ENCODE measurements at places on chromosomes 5 and 9. TPM values are rescaled to one million over a fixed set of nuclear protein-coding genes. Genes with fewer than 3 reads are reported as not detected.
A peak's percentile ranks its signal among the peaks of the same experiment; 100 is the strongest.

Gene C5orf22
- 19.3 TPM for total RNA-seq

Gene HMCN2
- total RNA-seq, result 0.42 TPM

Gene OR1J2
- not detected for total RNA-seq

Gene CDX1
- total RNA-seq, result not detected

Gene EMB
- total RNA-seq, result 42.5 TPM

Gene SARDH
- 3.1 TPM for total RNA-seq

Gene PCDHB8
- total RNA-seq, result 0.83 TPM

Gene LHX3
- not detected for total RNA-seq

Gene RMRP
- total RNA-seq, result 1,749 TPM

Gene FCN2
- 34.1 TPM for total RNA-seq

Gene FOXD4L4
- total RNA-seq, result not detected

DNA sequence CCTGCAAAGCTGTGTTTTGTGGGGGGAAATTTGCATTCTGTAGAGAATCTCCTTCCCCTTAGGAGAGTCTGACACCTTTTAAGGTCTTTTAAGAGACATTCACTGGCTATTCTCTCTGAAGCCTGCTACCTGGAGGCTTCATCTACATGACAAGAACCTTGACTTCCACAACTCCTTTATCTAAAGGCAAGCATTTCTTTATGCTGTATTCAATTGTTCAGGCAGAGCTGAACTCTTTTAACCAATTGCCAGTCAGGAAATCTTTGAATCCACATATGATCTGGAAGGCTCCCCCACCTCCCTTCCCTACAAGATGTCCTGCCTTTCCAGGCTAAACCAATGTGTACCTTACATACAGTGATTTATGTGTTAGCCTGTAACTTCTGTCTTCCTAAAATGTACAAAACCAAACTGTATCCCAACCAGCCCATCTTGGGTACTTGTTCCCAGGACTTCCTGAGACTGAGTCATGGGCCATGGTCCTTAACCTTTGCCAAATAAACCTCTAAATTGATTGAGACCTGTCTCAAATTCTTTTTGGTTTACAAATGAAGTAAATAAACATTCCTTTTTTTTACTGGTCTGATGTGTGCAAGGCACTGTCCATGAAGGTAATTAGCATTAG lies 9.9 kb downstream of the C9orf85 start:
- no peak for DNase-seq

DNA sequence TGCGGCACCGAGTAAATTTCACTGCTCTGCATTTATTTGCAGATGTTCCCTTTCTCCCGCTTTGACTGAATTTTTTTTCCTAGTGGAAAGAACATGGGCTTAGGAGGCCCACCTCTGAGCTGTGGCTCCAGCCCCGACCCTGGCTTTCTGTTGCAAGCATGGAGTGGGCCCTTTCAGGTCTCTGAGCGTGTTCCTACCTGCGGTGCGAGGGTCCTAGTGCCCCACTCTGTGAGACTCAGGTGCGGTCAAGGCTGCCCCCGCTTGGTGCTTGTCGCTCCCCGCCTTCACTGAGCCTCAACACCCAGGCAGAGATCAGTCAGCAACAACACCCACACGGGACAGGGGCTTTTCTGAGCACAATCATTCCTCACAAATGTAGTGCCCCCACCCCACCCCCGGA lies 32.0 kb downstream of the SLC6A3 start:
- DNase-seq, result no peak

GRCh38 chr9:96413302-96414221 lies 4.6 kb downstream of the ZNF367 start:
- no peak for DNase-seq

DNA sequence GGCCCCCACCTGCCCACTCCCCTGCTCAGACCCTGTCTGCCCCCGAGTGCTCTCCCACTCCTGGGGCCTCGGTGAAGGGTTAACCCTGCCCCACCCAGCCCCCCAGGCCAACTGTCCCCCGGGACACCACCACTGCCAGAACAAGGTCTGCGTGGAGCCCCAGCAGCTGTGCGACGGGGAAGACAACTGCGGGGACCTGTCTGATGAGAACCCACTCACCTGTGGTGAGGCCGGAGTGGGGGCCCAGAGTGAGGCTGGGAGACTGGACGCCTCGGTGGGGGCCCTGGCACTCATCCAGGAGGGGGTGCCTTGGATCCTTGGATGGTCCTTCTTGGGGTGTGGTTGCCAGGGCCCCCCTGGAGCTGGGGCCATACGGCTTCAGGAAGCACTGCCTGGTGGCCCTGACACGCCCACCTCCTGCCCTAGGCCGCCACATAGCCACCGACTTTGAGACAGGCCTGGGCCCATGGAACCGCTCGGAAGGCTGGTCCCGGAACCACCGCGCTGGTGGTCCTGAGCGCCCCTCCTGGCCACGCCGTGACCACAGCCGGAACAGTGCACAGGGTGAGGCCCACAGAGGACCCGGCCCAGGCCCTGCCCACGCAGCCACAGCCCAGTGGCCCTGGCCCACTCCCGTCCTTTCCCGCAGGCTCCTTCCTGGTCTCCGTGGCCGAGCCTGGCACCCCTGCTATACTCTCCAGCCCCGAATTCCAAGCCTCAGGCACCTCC lies 2.1 kb downstream of the MAMDC4 start:
- no peak for DNase-seq

DNA sequence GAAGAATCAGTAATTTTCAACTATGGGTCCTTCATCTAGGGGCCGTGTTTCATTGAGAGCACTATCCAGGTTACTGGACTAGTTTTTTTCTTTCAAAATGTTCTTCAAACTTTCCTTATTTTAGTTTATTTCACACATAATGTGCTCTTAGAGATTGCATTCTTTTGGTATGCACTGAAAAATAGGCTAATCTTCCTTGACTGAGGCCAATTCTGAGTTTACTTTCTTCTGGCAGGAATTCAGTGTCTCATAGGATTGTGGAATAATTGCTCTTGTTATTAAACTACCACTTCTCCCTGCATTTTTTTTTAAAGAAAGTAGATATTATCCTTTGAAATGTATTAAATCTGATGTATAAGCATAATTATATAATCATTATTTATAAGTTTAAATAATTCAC lies 624.5 kb downstream of the RAB3C start:
- no peak for DNase-seq

- DNase-seq, result no peak
Measured at GRCh38 chr9:125601961-125602360, 105.0 kb downstream of the MAPKAP1 start.

- no peak for DNase-seq
Measured at GRCh38 chr5:134468921-134469400, 56.5 kb upstream of the JADE2 start.

- no peak for DNase-seq
Measured at GRCh38 chr5:51302343-51302742, 80.9 kb upstream of the ISL1 start.

GRCh38 chr9:77455312-77455927 lies 192.7 kb downstream of the GNA14 start:
- no peak for DNase-seq

- DNase-seq, result no peak
Measured at GRCh38 chr5:14552017-14552416, 29.6 kb upstream of the OTULINL start.

DNA sequence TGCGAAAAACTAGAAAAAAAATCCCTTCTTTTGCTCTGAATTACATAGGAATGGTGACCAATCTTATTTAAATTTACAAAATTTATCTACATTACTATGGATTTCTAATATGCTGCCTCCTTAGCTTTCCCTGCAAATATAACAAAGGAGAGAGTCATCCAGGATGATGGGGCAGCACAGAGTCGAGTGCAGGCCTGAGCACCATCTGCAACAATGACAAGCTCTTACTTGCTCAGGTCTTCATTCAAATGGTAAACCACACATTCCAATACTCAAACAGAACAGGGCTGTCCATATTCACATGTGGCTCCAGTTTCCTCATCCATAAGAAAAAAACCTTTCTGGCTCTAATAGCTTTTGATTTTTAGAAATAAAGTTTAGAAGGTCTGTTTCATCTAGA lies 33.5 kb upstream of the ZNF354B start:
- no peak for DNase-seq

- no peak for DNase-seq
Measured at GRCh38 chr5:176633598-176633997, 3.1 kb downstream of the EIF4E1B start.

GRCh38 chr9:137222190-137223077 lies at the start of gene RNF208:
TSS of gene RNF208 (minus strand) at chr9:137222240. CDS start at chr9:137221212, 1,028 bp downstream.
- DNase-seq, result no peak

GRCh38 chr5:171521219-171521633 lies 101.8 kb downstream of the FGF18 start:
- no peak for DNase-seq

DNA sequence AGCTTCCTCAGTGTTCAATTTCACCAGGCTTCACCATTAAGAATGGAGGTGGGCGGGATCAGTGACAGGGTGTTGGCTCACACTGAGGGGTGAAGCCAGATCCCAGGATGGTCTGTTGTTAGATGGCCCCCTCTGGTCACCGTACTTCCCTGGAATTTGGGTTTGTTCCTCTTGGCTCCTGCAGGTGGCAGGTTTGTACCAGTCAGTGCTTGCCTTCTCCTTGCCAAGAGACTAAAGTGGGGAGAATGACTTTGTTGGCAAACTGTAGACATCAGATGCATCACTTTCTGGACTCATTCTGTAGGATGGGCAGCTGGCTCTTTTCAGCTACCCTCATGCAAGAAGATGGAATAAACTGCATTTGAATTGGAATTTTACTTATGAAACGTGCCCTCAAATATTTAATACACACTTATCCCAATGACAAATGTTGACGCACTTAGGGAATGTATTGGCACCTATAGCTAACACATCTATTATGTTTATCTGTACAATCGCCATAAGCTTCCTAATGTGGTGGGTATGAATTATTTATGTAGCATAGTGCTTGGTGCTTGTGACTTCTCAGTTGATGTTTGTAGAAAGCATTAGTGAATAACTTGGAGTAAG lies 31.4 kb upstream of the ANKRD55 start:
- peak; percentile 49 for DNase-seq

DNA sequence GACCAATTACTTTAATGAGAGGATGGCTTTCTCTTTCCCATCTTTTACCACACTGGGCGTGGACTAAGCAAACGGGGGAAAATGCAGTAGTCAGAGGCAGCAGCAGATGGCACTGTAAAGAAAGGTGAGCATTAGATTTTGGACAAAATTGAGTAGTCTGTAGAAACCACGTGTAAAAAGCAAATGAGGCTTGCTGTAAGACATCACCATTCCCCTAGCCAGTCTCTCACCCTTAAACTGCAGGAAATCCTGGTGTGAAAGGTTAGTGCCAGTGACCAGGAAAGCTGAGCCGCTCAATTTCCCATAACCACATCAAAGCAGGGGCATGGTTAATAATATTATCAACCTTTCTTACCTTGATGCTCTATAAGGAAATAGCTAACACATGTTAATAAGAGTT lies 31.8 kb downstream of the SPATA31C2 start:
- no peak for DNase-seq

DNA sequence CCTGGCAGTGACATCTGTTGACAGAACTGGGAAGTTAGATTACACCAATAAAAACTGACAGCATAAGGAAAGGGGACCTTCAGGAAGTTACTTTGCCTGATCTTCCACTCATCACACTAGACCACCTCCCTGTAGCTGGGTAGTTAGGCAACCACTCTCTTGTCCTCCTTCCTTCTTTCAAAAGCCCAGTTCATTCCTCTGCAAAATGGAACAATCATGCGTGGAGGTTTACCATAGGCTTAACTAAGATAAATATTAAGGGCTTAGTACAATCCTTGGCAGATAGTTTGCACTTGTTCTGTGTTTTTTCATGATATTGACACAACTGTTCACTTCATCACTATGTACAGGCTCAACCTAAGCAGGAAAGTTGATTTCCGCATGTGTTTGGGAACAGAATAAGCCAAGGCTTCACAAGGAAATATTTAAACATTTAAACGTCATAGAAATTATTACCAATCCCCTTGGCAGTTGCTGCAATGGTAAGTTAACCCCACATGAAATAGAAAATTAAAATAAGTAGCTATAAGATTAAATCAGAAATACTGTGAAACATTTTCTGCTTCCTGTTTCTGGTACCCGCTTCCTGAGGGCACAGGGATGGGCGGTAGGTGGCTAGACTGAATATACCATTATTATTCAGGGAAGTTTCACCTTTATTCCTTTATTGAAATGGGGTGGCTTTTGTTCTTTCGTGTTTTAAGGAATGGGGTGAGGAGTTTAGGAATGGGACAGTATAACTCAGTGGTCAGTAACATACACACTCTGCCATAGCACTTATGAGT lies 9.9 kb upstream of the PTGER4 start:
- DNase-seq, result no peak

DNA sequence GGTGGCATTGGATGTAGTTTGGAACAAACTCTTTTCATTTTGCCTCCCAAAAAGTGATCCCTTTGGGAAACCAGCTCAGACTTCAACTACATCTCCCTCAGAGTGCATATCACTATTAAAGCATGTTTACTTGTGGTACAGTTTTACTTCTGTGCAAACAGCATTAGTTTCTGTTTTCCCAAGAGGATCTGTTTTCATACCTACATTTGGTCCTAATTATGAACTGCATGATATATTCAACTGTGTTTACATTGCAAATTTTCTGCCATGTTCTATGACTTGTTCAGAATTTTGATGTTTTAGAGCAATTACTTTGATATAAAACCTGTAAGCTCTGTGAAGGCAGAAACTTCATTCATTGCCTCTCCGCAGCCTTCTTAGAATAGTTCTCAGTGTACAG lies 681.5 kb upstream of the ACO1 start:
- no peak for DNase-seq

GRCh38 chr9:129174724-129175514 lies 3.1 kb downstream of the IER5L start:
- peak; percentile 89 for DNase-seq
